ENCODE measurements at places on chromosomes 2 and 18.

- no peak for DNase-seq
Observed at GRCh38 chr2:161578998-161579397, 45.2 kb upstream of the SLC4A10 start.

GRCh38 chr2:6526093-6526824 lies 339.4 kb downstream of the CMPK2 start:
- no peak for DNase-seq

- no peak for DNase-seq
Observed at GRCh38 chr18:78323453-78324197, 656.0 kb upstream of the SALL3 start.

GRCh38 chr18:25248755-25249154 lies 103.2 kb downstream of the ZNF521 start:
- no peak for DNase-seq

DNA sequence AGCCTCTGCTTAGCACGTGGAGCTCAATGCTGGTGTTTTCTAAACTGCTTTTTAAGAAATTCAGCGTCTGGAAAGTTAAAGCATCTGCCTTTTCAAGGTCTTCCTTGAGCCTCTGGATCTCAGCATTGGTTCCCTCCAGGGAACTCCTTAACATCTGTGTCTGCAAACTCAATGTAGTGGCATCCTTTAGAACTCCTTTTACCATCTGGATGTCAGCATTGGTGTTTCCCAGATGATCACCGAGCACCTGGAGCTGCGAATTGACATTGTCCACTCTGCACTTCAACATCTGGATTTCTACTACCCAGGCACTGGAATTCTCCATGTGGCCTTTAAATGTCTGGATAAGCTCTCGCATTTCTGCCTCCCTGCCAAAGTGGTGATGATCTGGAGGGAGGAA lies 3.7 kb downstream of the CLEC4F start:
- DNase-seq, result no peak

DNA sequence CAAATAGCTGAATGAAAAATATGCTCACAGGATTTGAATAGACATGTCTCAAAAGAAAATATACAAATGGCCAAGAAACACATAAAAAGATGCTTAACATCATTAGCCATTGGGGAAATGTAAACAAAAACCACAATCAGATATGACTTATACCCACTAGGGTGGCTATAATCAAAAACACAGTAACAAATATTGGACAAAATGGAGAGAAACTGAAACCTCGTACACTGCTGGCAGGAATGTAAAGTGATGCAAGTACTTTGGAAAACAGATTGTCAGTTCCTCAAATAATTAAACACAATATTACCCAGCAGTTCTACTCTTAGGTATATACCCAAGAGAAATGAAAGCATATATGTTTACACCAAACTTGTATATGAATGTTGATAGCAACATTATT lies 213.0 kb downstream of the PHLPP1 start:
- DNase-seq, result no peak

DNA sequence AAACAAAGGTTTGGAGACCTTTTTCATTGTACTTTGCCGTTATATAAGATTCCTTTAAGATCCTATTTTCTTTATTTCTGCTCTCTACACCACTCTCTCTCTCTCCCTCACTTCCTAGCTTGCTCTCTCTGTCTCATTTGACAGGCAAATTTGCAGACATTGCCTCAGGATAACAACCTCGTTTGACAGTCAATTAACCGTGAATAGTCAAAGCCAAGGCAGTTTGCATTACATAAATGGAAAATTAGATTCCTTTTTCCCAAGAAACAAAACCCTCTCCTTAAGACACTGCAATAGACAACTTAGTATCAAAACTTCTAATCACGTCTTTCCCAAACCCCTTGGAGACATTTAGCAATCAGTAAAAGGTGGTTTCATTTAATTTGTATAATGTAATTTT lies 7.4 kb downstream of the SKOR2 start:
- DNase-seq, result no peak

- peak; percentile 2 for DNase-seq
Observed at GRCh38 chr2:83081826-83082690, 1377.0 kb downstream of the SUCLG1 start.

GRCh38 chr2:1538663-1539062 lies 125.4 kb downstream of the TPO start:
- no peak for DNase-seq

- DNase-seq, result peak; percentile 54
Observed at GRCh38 chr2:85765081-85765731, 11.4 kb downstream of the ATOH8 start.

GRCh38 chr18:48693625-48694262 lies 154.9 kb downstream of the CTIF start:
- no peak for DNase-seq

- DNase-seq, result no peak
Observed at GRCh38 chr2:220433131-220433530, 805.7 kb downstream of the SLC4A3 start.

DNA sequence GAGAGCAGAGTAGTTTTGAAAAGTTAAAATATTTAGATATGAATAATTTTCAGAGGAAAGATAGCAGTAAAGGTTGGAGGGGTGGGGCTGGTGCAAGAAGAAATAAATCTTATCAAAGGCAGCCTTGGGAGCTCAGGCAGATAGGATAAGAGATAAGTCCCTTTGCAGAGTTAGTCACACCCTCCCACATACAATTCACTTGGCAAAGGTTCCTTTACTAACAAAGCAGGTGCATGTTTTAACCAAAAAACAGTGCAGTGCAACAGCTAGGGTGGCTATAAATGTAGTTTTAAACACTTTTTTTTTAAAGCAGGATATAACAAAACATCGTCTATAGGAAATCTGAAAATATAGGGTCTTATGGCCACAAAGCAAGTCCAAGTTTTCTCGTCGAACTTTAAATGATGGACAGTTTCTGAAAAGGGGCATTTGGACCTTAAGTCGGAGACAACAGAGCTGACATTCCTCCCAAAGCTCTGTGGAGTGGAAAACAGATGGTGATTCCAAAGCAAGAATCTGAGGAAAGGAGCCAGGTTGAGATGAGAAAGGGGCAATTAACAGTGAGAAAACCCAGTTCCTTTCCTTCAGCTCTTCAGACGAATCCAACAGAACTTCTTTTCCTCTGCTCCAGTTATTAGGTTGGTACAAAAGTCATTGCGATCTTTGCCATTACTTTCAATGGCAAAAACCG lies 53.0 kb downstream of the EPHA4 start:
- DNase-seq, result no peak

DNA sequence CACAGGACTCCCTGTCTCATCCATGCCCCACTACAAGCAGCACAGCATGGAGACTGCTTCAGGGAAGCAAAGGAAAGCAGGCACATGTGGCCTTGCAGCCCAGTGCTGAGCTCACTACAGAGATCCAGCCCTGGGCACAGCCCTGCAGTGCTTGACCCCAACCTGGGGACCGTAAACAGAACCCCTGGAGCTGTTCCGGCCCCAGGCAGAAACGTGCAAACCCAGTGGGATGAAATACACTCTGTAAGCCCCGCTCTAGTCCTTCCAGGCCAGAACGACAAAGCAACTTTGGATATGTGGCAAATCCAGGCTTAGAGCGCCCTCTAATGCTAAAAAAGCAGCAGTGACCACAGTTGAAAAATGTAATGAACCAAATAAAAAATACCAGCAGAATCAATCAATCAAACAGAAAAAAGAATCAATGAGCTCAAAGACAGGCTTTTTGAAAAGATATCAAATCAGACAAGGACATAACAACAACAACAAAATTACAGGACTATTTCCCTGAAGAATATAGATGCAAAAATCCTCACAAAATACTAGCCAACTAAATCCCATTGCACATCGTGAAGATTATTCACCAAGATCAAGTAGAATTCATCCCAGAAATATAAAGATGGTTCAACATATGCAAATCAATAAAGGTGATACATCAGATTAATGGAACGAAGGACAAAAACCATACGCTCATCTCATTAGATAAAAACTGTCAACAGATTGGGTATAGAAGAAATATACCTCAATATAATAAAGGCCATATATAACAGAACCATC lies 45.6 kb downstream of the ZNF519 start:
- DNase-seq, result peak; percentile 61

DNA sequence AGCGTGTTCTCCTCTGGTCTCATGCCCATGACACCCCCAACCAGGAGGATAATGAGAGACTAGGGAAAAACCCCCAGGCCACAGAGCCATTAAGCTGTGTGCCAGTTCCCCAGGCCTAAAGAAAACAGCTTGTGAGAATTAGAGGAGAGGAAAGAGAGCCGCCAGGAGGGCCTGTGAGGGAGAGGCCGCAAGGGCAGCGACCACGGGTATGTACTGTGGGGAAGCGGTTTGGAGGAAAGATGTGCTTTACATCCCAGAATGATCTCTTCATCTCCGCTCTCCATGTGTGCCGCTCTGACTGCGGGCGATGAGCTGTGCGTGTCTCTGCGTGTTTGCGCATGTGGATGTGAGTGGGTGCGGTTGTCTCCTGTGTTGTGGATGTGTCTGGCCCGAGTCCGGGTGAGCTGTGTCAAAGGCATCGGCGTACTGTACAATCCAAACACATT lies 82.9 kb downstream of the DYSF start:
- no peak for DNase-seq

GRCh38 chr18:32337821-32338220 lies 132.9 kb downstream of the GAREM1 start:
- DNase-seq, result no peak

GRCh38 chr2:112958428-112959108 lies 19.2 kb upstream of the IL36G start:
- DNase-seq, result peak; percentile 83

- no peak for DNase-seq
Observed at GRCh38 chr2:48131539-48132270, 225.4 kb upstream of the FBXO11 start.

DNA sequence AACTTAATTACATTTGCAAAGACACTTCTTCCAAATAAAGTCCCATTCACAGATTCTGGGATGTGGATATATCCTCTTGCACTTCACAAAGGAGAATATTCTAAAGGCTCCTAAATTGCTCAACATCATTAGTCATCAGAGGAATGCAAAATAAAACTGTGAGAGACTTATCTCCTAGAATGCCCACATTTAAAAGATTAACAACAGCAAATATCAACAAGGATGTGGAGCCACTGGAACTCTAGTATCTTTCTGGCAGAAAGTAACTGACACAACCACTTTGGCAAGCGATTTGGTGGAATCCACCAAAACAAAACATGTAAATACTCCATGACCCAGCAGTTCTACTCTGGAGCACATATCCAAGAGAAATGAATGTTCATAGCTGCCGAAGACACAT lies 4.6 kb downstream of the NEU2 start:
- DNase-seq, result no peak

DNA sequence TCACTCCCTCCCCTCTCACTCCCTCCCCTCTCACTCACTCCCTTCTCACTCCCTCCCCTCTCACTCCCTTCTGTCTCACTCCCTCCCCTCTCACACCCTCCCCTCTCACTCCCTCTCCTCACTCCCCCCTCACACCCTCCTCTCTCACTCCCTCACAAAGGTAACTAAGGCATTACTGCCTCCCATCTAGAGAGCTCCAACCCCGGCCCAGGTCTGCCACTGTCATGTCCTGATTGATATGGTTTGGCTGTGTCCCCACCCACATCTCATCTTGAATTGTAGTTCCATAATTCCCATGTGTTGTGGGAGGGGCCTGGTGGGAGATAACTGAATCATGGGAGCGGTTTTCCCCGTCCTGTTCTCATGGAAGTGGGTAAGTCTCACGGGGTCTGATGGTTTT lies 359.9 kb upstream of the MYT1L start:
- no peak for DNase-seq

GRCh38 chr2:231535961-231536360 lies 5.7 kb upstream of the NMUR1 start:
- no peak for DNase-seq

DNA sequence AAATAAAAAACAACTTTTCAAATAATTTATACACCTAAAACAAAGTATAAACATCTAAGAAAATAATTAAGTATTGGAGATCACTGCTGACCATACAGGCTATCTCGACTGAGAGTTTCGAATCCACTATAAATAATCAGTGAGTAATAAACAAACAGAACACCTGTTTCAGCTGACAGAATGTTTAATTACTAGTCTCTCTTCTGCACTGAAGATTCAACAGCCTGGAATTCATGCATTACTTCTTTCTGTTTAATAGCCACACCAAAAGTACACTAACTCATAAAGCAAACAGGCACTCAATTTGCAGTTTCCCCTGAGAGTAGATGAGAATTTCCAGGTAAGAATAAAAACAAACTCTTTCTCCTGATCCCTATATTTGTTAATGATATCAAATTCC lies 138.5 kb downstream of the RBMS1 start:
- DNase-seq, result no peak

DNA sequence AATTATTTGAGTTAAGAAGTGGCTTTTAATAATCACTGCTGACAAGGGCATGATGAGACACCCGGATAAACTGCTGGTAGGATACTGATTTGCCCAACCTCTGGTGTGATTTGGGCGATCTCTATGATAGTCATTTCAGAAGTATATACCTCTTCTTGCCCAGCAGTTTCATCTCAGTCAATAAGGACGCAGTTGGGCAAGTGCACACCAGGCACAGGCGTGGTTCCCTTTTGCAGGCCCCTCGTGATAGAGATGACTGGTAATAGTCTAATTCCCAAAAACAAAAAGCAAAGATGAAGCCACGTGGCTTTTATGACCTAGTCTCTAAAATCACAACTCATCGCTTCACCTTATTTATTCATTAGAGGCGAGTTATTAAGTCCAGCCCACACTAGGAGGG lies 246.4 kb downstream of the PRKCE start:
- DNase-seq, result no peak

DNA sequence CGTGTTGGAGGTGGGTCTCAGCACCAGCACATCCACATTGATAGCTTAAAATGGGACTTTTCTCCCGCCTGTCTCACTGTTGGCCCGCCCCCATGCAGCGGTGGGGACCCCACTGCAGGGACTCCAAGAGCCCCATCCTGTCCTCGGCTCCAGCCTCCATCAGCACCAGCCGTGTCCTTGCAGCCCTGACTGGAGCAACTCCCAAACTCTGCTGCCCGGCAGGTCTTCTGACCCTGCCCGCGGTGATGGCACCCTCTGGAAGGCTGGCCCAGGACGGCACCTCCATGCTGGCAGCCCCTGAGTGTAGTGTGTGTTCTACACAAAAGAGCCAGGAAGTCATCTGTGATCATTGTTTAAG lies 41.6 kb upstream of the KCNG2 start:
- DNase-seq, result no peak

DNA sequence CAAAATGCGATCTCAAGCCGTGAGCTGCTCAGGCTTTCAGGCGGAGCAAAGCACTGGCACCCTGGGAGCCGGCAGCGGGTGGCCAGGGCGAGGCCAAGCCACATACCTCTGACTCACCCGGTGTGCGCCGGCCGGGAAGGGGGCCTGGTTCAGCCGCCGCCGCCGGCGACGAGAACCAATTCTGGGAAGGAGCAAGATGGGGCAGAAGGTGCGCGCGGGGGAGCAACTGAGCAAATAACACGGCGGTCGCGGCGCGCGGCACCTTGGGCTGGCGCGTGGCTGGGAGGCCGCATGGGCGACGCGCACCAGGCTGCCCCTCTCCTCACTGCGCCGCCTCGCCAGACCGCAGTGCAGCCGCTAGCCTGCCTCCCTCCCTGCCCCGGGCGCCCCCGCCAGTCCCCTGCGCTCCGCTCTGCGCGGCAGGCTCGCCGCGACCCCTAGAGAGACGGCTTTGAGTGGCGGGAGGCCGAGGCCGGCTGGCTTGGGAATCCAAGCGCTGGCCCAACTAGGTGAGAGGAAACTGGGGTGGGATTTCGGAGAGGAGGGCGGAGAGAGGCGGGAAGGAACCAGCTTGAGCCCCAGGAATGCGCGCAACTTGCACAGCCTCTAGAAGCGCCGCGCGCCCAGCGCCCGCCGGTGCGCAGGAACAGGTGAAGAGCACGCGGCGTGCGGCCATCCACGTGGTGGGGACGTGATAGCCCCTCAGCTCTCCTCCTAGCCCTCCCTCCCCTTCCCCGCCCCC lies 3.2 kb downstream of the NRP2 start:
- DNase-seq, result no peak
